ENCODE measurements at places on chromosomes 12 and 14.

- peak; percentile 45 for DNase-seq
These were observed 2.7 kb downstream of the CMTM5 start for GRCh38 chr14:23379366-23380196.

DNA sequence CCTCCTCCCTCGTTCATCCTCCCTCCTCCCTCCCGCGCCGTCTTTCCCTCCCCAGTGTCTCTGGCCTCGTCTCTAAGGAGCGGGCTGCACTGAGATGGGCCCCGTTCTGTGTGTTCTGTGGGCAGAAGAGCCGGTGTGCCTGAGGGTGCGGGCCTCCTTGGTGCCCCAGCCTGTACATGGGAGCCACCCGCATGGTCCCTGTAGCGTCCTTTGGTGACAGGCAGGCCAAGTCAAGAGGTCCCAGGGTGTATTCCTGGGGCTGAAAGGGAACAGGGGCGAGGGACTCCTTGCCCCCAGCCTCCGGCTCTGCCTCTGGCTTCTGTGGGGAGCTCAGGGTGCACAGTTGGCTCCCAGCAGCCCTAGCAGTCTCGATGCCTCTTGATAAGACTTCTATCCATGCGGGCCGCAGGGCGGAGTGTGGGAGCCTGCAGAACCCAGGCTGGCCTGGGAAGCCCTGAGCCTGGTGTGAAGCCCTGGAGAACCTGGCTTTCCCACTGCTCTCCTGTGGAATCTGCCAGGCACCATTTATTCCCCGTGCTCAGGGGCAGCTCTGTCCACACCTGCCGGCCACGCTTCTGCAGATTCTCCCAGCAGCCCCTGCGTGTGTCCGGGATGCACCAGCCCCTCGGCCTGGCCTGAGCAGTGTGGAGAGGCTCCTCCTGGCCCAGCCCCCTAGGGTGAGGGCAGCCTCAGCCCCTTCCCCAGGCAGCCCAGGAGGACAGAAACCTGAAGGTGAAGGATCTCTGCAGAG lies 181.3 kb downstream of the KIF26A start:
- DNase-seq: no peak

- no peak for DNase-seq
These were observed 7.9 kb upstream of the POU6F1 start for GRCh38 chr12:51225771-51226170.

DNA sequence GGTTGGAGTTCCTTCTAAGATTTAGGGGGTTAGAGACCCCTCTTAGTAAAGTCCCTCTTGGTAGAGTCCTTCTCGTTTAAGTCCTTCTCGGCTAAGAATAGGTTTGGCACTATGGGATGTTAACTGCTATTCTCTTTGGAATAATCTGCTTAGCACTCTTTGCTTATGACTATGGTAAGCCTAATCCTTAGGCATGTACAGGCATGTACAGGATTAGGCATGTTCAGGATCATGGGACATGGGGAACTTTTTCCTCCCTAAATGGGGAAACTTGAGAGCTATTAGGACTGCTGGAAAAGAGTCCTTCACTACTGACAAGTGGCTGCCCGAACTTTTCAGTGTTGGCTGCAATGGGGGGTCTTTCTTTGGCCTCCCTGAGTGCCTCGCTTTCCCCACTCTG lies 193.3 kb downstream of the TMEM117 start:
- no peak for DNase-seq

DNA sequence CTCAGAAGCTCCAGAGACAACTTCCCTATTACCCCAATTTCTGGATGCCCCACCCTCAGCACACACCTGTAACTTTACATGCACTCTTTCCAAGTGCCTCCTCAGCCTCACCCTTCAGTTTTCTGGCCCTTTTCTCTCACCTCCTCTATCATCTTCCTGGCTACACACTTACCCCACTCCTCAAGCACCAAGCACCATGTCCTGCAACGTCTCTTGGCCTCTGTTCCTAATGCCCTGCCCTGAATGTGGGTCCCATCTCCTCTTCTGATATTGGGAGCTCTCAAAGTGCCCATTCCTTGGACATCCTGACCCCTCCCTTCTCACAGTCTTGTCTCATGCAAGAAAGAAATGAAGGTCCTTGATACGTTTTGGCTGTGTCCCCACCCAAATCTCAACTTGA lies 1.2 kb downstream of the KRT72 start:
- DNase-seq: no peak

DNA sequence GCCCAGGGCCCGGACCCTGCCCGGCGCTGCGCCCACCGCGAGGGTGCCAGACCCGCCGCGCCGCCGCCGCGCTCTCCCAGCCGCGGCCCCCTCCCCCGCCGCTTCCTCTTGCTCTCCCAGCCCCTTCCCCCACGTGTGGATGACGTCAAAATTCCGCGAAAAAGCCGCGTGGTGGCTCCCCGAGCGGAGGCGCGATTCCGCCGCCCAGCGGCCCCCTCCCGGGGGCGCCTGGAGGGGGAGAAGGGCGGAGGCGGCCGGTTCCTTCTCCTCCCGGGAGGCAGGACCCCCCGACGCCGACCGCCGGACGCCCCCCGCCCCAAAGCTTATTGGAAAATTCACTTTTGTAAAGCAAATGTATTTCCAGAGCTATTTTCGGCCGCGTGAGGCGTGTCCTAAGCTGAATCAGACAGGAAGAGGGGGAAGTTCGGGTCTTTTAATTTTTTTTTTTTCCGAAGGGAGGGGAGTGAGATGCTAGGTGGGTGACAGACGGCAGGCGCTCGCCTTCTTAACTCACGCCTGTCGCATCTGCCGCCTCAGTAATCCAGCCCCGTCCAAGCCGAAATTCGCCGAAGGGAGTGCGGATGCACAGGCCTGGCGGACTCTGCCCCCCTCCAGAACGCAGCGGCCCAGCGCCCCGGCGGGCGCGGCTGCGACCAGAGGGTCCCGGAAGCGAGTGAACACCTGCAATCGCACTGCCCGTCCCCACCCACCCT lies 4.1 kb upstream of the CCND2 start:
- peak; percentile 85 for DNase-seq

DNA sequence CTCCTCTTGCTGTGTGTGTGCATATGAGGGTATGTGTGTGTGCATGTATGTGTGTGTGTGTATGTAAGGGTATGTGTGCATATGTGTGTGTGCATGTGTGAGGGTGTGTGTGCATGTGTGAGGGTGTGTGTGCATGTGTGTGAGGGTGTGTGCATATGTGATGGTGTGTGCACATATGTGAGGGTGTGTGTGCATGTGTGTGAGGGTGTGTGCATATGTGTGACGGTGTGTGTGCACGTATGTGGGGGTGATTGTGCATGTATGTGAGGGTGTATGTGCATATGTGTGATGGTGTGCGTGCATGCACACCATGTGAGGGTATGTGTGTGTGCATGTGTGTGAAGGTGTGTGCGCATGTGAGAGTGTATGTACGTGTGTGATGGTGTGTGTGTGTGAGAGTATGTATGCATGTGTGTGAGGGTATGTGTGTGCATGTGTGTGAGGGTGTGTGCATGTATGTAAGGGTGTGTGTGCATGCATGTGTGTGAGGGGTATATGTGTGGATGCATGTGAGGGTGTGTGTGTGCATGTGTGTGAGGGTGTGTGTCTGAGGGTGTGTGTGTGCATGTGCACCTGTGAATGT lies 15.4 kb downstream of the DAO start:
- no peak for DNase-seq

DNA sequence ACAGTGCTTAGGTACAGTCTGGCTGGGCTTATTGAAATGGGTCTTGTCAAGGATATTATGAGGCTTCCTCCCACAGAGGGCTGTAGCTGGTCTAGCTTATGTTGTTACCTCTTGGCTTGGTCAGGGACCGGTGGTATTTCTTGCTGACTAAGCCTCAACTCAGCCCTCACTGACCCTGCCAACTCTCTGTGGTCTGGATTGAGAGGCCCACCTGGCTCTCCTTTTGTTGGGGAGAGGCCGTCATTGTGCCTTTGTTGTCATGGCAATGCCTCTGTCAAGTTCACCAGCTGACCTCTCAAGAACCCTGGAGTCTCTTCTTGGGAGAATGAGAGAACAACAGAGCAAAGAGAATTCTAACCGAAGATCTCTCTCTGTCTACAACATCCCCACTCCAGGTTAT lies 245.6 kb upstream of the NPAS3 start:
- no peak for DNase-seq

GRCh38 chr12:99766408-99766807 lies 118.9 kb downstream of the GARIN6 start:
- DNase-seq: no peak

DNA sequence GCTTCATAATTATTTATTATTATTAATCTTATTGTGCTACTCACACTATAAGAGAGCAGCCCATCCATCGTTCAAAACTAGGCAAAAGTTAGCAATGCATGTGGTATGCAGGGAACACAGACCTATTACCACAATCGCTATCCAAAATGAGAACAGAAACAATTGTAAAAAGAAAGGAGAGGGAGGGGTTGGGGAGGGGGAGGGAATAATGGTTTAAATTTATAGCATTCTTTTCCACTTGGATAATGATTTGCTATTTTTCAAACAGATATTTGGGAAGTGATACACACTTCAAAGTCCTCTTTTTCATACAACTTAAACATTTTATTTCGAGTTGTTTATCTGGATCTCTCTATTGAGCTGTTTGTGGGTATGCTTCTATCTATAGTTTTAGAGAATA lies 248.6 kb upstream of the SOX5 start:
- no peak for DNase-seq

DNA sequence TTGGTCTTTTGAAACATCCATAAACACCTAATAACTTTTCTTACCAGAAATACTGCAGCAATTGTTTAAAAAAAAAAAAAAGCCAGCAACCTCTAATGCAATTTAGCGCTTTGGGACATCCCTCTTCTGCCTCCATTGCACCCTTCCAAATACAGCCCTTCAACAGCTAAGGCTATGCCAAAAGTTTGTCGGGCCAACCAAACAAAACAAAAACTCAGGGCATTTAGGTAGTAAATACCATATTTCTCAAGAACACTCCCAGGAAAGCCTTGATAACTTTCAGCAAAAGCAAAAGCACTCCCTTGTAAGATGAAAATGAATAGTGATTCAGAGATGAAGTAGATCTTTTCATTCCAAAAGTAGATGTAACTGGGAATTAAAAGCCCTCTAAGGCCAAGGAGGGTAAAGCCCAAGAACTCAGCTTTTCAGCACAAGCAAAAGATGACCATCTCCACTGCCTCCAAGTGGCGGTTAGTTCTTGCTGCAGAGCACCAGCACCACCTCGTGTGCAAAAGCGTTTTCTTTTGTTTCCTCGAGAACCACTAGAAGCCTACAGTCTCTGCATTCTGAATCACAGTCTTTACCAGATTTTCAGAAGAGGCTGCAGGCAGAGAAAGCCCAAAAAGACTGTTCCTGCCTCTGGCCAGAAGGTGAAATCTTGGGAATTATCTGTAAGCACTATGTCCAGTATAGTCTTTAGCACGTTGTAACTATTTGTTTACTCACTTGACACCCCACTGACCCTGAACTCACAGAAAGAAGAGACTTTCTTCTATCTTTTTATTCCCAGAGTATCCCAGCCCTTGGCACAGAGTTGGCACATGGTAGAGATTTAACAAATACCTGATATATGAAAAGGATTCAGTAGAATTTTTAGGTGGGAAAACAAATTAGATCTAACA lies 53.1 kb downstream of the SIX6 start:
- DNase-seq: no peak

DNA sequence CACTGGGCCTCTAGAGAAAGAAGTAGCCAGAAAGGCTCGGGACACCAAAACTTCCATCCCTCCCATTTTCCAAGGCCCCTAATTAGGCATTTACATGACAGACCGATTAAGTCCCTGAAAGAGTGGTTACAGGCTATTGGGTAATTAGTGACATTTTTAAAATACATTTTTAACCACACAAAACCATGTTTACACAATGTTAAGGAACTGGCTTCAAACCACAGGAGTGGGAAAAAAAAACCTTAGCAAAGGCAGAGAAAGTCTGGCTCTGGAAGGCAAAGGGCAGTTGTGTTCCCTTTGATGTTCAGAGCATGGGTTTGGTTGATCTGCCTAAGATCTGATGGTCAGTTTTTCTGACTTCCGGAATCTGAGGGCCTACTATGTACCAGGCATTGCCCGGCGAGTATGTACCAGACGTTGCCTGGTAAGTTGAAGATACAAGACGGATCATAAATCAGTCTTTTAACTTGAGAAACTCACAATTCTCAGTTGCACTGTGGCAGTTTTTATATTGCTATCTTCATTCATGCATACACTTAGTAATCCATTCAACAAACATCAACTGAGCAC lies 576.5 kb downstream of the MED13L start:
- no peak for DNase-seq

DNA sequence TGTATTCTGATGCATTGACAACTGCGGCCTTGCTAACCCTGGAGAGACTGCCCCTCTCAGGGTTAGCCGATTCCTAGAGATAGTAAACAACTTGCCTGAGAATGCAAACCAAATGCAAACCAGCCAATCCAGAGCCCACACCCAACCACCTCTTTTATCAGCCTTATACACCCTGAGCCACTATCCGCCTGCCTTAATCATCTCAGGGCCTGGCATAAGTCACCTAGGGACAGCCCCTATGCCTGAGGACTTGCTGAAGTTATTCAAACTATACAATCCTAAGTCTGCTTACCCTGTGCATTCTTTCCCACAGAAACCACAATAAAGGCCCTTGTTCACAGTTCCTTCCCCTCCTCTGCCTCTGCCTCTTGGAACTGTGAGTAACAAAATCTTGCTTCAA lies 177.2 kb downstream of the KCNA5 start:
- DNase-seq: no peak

GRCh38 chr12:57456145-57456700 lies 1.1 kb downstream of the INHBE start:
- no peak for DNase-seq

GRCh38 chr14:60641742-60642269 lies 7.5 kb downstream of the SIX1 start:
- DNase-seq: no peak

DNA sequence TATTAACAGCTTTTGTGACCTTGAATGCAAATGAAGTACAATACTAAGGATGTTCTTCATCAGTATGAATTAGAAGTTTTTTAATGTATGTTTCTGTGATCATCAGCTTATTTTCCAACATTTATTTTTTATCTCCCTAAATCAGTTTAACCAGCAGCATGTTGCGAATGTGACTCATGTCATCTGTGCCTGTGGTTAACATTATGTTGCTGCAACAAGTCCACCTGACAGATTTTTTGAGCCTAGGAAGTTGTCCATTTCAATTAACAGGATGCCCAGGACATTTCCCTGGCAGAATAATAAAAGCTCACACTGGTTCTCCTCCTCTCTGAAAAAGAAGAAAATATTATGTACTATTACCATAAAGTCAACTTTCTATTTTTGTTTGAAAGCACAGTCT lies 155.5 kb downstream of the SYT1 start:
- no peak for DNase-seq

GRCh38 chr14:102320671-102321455 lies 1.3 kb downstream of the ZNF839 start:
- DNase-seq: no peak
